Nasal cavity respiratory epithelium epithelial cell of viscerocranial mucosa (primary cell): ENCODE measurements at places on chromosomes 2 and 18. TPM values are rescaled to one million over a fixed set of nuclear protein-coding genes. Genes with fewer than 3 reads are reported as not detected.

Gene CTDSP1
- total RNA-seq, result 27.7 and 43.6 TPM in 2 replicates

Gene SERPINB7
- total RNA-seq, result 32.6 and 116 TPM in 2 replicates

Gene HSPD1
- total RNA-seq, result 534 and 547 TPM in 2 replicates

Gene CCDC74B
- 0.34 and 1.00 TPM in 2 replicates for total RNA-seq

Gene MYOM1
- 0.68 and 0.85 TPM in 2 replicates for total RNA-seq

Gene SKOR2
- total RNA-seq, result not detected in 2 replicates

Gene DPYSL5
- total RNA-seq, result not detected in 2 replicates

Gene OTOS
- total RNA-seq, result not detected in 2 replicates

Gene LYPD1
- 0.14 TPM in 1 of 2 replicates, not detected in the other for total RNA-seq

Gene APLF
- total RNA-seq, result 4.1 and 8.7 TPM in 2 replicates

Gene TCF23
- under 0.01 TPM in 1 of 2 replicates, not detected in the other for total RNA-seq

Gene UGT1A3
- 2.8 TPM in 1 of 2 replicates, not detected in the other for total RNA-seq

Gene CHMP3
- 67.3 and 166 TPM in 2 replicates for total RNA-seq
